ENCODE measurements at places on chromosomes 13 and 19.

GRCh38 chr13:113564331-113565023 lies 20.1 kb upstream of the TFDP1 start:
- no peak for DNase-seq

DNA sequence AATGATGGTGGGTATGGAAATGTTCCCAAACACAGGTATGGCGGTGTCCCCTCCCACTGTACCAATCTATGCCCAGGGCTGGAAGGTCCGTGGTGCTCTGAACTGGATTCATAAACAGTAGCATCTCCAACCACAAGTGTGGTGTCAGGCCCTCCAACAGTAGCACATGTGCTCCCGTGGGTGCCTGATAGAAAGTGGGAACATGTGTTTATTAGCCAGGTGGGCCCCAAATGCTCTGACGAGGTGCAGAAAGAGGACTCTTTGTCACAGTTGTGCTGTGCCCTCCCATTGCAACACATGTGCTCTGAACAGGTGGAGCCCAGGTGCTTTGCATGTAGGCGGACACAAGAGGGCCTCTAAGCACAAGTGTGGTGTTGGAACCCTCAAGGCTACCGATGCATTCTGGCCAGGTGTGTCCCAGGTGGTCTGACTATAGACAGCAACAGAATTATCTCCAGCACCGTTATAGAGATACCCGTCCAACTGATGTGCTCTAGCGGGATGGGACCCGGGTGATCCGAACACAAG lies 75.4 kb upstream of the ZNF30 start:
- DNase-seq: no peak

DNA sequence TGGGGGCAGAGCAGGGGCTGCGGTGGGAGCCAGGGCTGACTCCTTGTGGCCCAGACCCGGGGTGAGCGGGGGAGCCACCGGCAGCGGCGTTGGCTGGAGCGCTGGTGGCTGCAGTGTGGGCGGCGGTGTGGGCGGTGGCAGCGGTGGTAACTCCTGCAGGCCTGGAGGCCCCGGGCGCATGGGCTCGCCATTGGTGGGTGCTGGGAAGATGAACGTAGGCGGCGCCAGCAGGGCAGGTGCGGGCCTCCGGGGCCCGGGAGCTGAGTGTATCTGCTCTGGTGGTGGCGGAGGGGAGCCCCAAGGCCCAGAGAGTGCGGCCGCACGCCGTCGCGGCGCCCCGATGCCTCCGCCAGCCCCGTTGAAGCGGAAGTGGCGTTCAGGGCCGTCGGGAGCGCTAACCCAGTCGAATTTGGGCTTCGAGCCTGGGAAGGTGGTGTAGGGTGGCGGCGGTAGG lies 2.0 kb downstream of the GGN start:
- no peak for DNase-seq

DNA sequence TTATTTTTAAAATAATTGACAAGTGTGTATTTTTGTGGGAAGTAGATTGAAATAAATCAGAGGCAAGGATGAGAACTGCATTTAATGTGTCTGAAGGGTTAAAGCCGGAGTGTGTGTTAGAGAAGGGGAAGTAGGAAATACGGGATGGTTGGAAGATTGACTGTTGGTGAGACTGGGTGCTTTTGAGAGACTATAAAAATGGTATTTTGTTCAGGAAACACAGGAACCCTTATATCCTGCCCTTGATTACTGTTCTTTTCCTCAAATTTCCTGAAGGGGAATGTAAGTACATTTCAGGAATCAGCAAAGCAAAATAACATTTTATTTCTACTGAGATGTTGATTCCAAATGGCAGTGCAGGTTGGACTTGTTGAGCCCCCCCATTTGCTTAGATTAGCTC lies 15.1 kb downstream of the IFT88 start:
- DNase-seq: no peak

GRCh38 chr13:49110122-49110912 lies 109.8 kb upstream of the MLNR start:
- peak; percentile 62 for DNase-seq

DNA sequence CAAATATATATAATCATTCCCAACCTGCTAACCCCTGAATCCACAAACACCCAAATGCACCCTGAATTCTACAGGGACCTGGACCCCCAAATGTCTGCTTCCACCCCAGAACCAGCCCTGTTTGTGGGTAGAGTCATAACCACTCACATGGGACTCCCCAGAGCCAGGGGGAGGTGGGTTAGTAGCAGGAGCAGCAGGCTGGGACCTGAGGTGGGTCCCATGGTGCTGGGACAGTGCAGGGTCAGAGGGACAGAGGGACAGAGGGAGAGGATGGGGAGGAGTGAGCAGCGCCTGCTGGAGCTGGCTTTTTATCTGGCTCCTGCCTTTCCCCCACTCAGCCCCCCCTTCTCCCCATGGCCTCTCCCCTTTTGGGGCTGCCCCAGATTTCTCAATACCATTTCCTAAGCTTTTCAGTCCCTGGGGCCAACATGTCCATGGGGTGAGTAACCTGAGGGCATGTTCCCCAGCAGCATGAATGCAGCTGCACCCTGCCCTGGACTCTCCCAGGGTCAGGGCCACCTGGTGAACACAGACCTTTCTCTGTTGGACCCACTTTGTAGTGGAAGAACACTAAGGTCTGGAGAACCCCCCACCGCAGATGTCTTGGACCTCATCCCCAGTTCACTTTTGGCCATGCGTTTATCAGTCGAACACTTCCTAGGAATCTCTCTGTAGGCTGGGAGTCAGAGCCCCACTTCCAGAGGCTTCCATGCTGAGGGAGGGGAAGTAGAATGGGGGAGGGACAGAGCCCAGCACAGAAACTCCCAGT lies at the start of gene C3:
C3 (minus strand) TSS at position 282 of the 769 bp plus-strand sequence; CDS start at position 221, 61 bp downstream.
- no peak for DNase-seq

- DNase-seq: no peak
These were observed 105.6 kb upstream of the SERP2 start for GRCh38 chr13:44267980-44268379.

GRCh38 chr19:49387936-49388372 lies at the start of gene KASH5:
Gene KASH5, plus strand, starts transcription at chr19:49388249. Its CDS starts 2,635 bp downstream, at chr19:49390884.
- no peak for DNase-seq

DNA sequence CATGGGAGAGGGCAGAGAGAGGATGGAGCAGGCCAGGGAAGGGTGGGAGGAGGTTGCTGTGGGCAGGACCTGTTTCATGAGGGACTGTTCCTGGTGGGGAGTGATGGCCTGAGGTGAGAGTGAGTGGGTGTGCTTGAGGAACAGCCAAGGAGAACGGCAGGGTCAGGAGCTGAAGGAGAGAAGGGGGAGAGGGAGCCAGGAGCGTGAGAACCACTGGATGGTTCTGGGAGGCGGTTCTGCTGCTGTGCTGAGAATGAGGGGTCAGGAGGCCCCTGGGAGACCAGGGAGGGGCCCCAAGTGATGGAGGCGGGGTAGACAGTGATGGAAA lies 7.8 kb downstream of the SIN3B start:
- DNase-seq: no peak

GRCh38 chr19:5395556-5395955 lies 54.9 kb upstream of the PTPRS start:
- DNase-seq: no peak

GRCh38 chr13:45055902-45056648 lies 64.2 kb upstream of the GTF2F2 start:
- no peak for DNase-seq

- DNase-seq: no peak
These were observed 76.6 kb downstream of the B3GLCT start for GRCh38 chr13:31276421-31276820.

GRCh38 chr19:38663957-38664502 lies 16.6 kb downstream of the ACTN4 start:
- no peak for DNase-seq

DNA sequence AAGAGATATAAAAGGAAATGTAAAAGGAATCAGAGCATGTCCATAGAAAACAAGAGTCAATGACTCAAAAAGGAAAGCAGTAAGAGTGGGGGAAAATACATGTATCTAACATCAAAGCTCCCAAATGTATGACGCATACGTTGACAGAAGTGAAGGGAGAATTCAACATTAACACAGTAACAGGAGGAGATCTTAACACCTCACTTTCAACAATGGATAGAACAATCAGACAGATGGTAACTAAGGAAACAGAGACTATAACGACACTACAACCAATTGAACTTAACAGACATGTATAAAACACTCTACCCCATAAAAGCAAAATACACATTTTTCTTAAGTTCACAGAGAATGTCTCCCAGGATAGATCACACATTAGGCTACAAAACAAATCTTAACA lies 774.8 kb upstream of the ARGLU1 start:
- no peak for DNase-seq

DNA sequence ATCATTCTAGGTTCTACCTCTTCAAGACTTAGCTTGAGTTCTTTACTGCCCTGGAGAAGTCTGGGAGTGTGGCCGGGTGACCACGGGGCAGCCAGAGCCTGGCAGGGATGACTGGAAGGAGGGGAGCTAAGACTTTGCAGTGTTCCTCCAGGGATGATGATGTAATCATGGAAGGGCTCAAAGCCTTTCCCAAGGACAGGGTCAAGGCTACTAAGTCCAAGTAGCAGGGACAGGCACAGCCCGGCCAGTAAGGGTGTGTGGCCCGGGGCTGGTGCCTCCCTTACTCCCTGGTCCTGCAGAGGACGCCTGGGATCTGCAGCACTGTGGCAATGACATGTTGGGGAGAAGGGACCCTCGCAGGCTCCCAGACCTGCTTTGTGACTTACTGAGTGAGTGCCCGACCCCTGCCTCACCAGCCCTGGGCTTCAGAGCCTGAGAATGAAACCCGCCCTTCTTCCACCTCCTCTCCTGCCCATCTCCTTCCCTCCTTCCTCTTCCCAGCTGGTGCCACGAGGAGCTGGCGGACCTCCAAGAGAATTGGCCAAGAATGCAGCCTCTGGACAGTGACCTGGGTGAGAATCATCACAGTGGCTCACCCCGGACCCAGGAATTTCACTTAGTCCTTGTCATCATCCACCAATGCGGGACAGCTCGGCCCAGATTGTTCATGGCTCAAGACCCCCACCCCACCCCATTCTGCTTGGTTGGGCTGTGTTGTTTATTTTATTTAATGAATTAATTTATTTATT lies 15.6 kb upstream of the FBXO17 start:
- DNase-seq: no peak

- DNase-seq: no peak
These were observed 28.7 kb upstream of the C1QTNF9 start for GRCh38 chr13:24280720-24281119.

GRCh38 chr13:100130930-100131511 lies 42.1 kb downstream of the PCCA start:
- no peak for DNase-seq

DNA sequence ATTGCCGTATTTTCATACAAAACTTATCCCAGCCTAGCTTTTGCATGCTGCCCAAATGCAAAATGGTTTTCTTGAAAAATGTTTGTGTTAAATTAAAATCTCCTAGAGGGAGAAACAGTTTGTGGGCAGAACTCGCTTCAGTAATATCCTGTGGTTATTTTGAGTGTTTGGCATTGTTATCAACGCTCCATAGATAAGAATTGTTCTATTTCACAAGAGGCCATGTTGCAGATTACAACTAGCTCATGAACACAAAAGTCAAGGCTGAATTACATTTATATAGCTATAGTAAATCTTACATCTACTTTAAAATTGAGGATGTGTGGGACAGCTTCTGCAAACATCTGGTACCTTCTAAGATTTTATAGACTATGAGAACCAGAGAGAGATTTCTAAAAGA lies 447.9 kb downstream of the DCT start:
- DNase-seq: no peak

DNA sequence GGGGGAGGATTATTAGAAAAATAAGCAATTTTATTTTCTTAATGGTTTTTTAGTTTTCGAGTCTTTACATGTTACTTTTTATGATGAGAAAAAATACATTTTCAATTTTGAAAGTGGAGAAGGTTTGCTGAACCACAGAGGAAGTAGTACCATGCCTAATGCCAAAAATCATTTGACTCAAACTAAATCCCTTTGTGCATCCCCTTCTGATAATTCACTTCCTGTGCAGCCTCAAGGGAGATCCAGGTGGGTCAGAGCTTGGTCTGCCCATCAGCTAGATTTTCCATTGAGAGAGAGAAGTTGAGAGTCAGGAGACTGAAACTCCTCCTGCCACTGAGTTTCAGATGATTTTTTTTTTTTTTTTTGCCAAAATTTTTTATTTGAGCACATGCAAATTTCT lies 571.7 kb downstream of the LIG4 start:
- DNase-seq: peak; percentile 61

GRCh38 chr19:4362831-4363545 lies 19.6 kb downstream of the MPND start:
- DNase-seq: no peak

DNA sequence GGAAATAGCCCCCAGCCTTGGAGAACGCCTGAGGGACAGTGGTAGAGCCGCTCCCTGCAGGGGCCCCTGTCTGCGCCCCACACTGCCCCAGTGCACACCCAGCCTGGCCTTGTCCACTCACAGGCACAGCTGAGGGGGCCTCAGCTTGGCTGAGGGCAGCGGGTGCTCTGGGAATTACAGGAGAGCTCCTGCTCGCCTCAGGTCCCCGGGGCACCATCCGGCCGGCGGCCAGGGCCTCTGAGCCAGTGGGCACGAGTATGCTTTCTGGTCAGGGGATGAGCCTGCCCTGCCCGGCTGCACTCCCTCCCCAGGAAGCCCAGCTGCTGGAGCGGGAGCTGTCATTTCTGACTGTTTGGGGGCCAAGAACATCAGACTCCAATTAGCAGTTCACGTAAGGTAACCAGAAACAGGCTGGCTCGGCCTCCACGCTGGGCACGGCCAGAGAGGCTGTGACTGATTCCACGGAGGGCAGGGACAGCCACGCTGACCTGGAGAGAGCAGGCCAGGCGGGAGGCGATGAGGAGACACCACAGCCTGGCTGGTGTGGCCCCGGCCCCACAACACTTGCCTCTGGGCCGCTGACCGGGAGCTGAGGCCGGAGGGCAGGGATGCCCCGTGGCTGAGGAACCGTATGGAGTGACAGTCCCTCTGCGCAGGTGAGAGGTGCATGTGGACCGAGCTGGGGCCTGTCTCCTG lies 15.4 kb downstream of the CEBPG start:
- no peak for DNase-seq

DNA sequence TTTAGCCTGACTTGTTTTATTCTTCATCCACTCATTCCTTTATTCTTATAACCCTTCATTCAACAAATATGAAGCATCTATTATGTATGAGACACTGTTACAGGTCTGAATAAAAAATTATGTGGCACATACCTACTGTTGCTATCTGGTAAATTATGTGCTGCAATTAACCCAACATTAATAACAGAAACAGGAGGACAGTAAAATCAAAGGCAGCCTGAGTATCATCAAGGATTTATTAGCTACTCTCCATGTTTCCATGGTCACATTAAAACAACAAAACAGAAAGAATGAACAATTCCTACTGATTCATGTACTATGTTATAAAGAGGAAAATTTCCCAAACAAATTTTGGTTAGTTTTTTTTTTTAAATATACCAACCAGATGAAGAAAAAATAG lies 43.9 kb downstream of the RAP2A start:
- no peak for DNase-seq

- DNase-seq: no peak
These were observed 169.0 kb downstream of the TBC1D4 start for GRCh38 chr13:75312884-75313520.

DNA sequence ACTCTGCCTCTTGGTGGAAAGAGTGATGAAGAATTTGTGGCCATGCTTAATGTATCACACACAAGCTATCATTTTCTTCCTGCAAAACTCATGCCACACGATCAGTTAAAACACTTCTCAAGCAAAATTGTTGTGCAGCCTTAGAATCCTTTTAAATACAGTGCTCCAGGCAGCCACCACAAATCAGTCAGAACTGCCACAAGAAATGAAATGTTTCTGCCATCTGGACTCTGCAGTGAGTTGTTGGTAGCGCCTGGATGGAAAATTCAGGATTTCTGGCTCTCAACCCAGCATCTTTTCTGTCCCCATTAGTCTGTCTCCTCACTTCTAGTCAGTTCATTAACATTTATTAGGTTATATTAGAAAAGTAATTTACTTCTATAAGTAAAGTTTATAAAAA lies 179.5 kb downstream of the GPC6 start:
- no peak for DNase-seq

All from SHP77 treated with DMSO at 0.1 percent for 48 hours (cell line).